Stimulated activated effector memory CD8-positive, alpha-beta T cell treated with anti-CD3 and anti-CD28 coated beads, Interleukin-12 subunit alpha, Interleukin-12 subunit beta, amount 100 ng/mL, for 72 hours (primary cell): ENCODE measurements at places on chromosomes 3 and 15.

GRCh38 chr3:64093825-64094712 is 70.8 kb upstream of the PSMD6 start:
- DNase-seq: no peak

- no peak for DNase-seq
These were observed 500.6 kb downstream of the SI start for GRCh38 chr3:164577667-164578210.

- DNase-seq: no peak
These were observed 12.7 kb downstream of the ZBTB38 start for GRCh38 chr3:141380987-141381386.

- no peak for DNase-seq
These were observed 478.3 kb upstream of the PPP2R3A start for GRCh38 chr3:135487261-135487660.

DNA sequence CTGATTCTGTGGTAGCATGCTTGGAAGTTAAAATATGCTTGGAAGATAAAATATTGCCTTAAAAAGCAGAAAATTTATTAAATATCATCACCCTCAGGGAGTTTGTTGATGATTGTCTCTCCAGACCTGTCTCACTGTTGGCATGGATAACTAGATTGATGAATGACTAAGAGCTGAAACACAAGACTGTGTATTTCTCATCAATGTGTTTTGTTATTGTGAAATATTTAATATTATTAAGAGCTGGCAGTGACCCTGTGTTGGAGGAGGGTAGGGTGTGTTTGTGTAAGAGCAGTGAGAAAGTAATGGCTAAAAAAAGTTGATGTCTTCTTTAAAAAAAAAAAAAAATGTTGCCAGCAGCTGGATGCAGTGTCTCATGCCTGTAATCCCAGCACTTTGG is 82.2 kb downstream of the ITPR1 start:
- DNase-seq: no peak

DNA sequence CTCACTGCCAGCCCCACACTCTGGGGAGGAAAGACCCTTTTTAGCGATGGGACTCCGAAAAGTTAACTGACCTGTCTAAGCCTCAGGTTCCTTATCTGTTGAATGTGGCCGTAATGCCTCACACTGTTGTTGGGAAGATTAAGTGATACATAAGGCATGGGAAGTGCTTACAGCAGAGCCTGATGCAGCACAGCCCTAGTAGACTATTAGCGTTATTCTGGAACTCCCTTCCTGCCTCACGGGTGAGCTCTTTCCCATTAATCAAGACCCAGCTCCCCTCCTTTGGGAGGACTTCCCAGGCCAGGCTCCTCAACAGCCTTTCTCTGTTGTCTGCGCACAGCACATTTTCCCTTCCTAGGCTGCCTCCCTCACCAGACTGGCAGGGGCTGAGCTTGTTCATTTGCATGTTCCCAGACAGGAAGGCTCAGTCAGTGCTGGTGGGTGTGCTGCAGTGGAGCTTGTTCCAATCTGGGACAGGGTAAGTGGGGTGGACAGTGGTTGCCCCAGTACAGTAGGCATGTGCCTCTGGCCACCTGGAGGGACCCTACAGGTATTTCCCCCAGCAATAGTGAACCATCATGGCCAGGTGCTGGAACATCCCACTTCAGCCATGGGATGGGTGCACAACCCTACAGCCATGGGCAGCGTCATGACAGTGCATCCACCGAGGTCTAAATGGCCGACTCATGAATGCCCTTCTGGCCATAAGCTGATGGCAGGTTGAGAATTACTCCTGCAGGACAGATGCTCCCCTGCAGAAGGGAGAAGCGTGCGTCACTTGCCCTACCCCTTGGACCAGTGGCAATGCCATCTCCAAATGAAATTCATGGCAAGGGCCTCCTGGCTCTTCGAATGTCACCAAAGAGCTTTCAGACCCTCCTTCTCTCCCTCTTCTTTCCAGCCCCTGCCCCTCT is 5.8 kb upstream of the PSTPIP1 start:
- no peak for DNase-seq
